ENCODE measurements at places on chromosomes 7 and 10.

GRCh38 chr7:98553666-98554065 lies 63.4 kb upstream of the NPTX2 start:
- DNase-seq = no peak

- DNase-seq = no peak
Observed at GRCh38 chr10:15370212-15370855, 755 bp downstream of the FAM171A1 start.

DNA sequence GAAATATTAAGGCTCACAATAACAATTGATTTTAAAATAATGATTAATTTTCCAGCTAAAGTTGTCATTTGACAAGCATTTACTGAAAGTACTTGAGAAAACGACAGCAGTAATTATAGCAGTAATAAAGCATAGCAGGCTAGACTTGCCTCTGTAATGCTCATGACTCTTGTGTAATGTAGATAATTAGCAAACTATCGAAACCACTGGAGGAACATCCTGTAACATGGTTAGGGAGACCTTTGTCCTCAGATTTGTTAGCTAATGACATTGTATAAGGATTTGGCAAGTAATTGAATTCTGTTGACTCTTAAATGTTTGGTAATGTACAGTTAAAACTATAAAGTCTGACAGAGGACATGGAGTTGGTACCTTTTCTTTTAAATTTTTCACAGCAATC lies 24.8 kb downstream of the ARL4A start:
- DNase-seq = no peak

DNA sequence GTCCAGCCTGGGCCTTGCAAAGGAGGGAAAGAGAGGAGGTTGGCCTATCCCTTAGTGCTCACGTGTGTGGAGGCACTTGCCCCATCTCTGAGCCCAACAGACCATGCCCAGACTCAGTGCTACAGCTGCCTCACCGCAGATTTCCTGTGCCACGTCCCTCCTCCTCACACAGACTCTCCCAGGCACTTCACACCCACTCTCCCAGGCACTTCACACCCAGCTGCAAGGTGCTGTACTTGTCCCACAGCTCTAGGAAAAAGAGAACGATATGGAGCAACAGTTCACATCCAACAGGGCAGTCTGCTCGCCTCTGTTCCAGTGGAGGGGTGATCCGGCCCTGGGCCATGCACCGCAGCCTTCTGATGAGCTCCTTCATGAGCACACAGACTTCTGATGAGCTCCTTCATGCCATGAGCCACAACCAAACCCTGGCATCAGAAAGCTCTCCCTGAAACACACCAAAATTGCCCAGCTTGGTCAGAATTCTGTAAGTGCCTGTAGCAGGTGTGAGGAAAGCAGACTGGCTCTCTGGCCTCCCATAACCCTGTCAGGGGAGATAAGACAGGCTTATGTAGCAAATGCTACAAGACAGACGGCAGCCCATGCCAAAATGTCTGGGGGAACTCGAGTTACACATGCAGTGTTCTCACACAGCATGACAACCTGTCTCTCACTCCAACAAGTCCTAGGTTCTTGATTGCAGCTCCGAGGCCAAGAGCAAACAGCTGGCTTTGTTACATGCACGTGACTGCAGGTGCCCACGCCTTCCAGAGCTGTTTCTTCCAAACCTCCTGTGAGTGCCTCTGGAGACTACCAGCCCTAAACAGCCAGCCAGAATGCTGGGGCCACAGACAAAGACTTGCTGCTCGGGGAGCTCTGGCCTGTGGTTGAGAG lies 348.5 kb downstream of the GRID1 start:
- no peak for DNase-seq

- no peak for DNase-seq
Observed at GRCh38 chr7:111429781-111430180, 132.5 kb downstream of the IMMP2L start.

- no peak for DNase-seq
Observed at GRCh38 chr7:158430308-158431034, 157.2 kb downstream of the PTPRN2 start.

- no peak for DNase-seq
Observed at GRCh38 chr7:44637788-44638594, 31.6 kb downstream of the OGDH start.

- DNase-seq = no peak
Observed at GRCh38 chr7:44167920-44168319, 21.3 kb downstream of the GCK start.

GRCh38 chr10:27723436-27723835 lies 22.2 kb downstream of the MKX start:
- no peak for DNase-seq

DNA sequence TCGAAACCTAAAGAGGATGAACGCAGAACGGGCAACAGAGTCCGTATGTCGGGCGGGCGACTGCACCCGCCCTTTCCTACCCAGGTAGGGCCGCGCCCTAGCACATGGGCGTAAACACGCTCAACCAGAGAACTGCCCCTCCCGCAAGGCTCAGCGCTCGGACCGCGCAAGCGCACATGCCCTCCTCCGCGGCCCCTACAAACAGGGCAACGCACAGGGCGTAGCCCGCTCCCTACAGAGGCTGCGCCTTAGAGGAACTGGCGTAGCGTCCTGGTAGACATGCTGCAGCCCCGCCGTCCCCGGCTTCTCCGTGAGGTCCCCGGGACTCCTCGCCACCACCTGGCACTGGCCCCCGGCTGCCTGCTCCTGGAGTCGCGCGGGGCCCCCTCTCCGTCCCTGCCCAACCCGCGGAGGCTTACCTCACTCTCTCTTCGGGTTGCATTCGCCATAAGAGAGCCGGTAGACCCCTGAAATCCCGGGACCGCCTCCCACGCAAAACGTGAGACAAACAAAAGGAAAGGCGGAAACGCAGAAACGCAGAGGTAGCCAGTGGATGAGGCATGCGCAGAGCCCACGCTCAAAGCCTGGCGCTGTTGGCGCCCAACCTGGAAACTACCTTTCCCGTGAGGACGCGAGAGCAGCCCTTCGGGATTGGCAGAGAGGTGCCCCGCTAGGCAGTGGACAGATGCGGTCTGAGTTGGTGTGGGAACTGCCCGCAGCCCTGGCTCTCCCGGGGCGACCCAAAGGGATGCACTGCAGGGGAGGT lies at the start of gene ZNF33B:
Gene ZNF33B (minus strand): TSS at position 516 of the 766 bp plus-strand sequence. CDS start 1,642 bp downstream, outside the sequence.
- DNase-seq = peak; percentile 89

DNA sequence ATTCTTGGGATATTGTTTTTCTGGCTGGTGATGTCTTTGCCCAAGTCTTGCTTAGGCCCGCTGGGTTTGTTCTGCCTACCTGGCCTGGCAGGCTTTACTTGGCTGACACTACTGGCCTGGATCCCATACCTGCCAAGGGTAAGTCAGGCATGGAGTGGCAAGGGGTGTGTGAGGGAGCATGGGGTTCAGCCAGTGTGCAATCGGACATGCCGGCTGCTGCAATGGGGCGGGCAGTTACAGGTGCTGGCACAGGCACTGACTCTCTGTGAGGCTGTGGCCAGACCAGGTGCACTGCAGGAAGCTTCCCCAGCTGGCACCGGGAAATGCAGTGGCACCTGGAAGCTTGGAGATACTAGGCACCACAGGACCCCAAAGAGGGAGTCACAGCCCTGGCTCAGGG lies 168.4 kb downstream of the PON1 start:
- DNase-seq = no peak

- DNase-seq = no peak
Observed at GRCh38 chr7:5354460-5355232, 69.0 kb downstream of the TNRC18 start.

GRCh38 chr7:19106241-19107080 lies 11.0 kb downstream of the TWIST1 start:
- DNase-seq = peak; percentile 42

GRCh38 chr7:75738975-75739795 lies 444 bp upstream of the HIP1 start:
- DNase-seq = peak; percentile 99

DNA sequence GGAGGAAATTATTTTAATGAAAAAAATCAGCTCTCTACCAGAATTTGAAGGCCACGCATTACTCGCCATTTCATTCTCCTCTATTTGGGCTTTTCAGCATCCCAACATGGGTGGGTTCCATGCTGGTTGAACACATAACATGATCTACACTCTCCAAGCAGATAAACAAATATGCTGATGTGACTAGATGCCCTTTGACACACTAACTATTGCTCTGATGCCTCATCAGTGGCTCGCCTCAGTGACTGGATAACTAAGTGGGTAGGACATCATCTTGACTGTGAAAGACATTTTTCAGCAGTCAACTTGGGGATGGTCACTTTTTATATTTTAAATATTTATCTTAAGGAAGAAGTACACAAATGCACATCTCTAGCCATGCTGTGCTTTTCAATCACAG lies 113.9 kb upstream of the LAMB4 start:
- no peak for DNase-seq

- no peak for DNase-seq
Observed at GRCh38 chr10:124649214-124649613, 95.0 kb downstream of the FAM53B start.

DNA sequence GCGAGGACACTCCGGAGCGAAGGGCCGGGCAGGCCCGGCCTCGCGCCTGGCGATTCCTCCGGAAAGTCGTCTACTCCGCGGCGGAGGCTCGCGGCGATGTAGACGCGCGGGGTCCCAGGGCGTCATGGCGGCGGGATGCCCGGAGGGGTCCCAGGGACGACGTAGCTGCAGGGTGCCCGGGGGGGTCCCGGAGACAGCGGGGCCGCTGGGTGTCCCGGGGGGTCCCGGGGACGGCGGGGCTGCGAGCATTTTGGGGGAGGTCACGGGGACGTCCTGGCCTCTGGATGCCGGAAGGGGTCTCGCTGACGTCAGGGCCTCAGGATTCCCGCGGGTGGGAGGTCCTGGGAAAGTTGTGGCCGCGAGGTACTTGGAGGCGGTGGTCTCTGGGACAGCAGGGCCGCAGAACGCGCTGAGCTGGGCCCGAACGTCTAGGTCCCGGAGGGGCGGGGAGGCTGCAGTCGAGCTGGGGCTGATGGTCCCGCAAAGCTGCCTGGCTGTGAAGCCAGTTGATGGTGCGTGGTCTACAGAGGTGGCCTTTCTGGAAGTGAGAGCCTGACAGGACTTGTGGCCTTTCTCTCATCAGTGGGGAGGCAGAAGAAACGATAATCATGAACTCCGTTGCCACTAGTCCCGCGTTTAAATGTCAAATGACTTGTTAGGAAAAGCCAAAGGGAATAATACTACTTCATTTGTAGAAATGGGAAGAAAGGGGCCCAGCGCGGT lies 637 bp downstream of the HSPA14 start:
- DNase-seq = no peak

- no peak for DNase-seq
Observed at GRCh38 chr10:3532644-3533043, 252.4 kb downstream of the KLF6 start.

DNA sequence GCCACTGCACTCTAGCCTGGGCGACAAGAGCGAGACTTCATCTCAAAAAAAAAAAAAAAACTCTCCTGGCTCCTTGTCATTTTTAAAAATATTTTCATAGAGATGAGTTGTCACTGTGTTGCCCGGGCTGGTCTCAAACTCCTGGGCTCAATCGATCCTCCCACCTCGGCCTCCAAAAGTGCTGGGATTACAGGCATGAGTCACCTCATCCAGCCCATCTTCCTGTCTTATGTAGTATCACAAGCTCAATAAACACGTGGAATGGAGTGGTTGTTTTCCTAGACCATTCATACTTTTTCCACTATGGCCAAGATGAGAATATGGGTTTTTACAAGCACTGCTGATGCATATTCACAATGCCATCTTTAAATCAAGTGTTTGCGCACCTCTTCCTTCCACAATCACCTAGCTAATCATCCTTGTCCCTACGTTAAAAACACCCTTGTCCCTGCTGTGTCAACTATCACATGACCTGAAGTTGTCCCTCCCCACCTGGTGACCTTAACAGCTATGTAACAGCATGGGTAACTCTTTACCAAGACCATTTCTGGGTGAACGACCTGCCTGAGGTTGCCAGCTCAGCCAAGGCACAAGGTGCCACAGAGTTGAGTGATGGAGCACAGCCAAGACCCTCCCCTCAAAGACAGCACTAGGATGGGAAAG lies 21.3 kb downstream of the DLG5 start:
- DNase-seq = peak; percentile 27

- no peak for DNase-seq
Observed at GRCh38 chr10:51729822-51730555, 30.6 kb upstream of the CSTF2T start.

DNA sequence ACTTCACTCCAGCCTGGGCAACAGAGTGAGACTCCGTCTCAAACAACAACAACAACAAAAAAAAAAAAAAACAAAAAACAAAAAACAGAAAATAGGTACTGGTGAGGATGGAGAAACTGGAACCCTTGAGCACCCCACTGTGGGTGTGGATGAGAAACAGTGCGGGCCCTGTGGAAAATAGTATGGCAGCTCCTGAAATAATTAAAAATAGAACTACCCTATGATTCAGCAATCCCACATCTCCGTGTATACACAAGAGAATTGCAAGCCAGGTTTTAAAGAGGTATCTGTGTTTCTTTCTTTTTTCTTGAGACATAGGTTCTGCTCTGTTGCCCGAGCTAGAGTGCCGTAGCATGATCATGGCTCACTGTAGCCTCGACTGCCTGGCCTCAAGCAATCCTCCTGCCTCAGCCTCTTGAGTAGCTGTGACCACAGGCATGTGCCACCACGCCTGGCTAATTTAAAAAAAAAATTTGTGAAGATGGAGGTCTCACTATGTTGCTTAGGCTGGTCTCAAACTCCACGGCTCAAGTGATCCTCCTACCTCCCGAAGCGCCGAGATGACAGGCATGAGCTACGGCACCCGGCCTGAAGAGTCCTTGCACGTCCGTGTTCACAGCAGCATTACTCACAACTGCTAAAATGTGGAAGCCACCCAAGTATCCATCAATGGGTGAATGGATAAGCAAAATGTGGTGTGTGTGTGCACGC lies 39.5 kb downstream of the EBF3 start:
- no peak for DNase-seq

GRCh38 chr7:29968683-29969395 lies 20.8 kb downstream of the SCRN1 start:
- no peak for DNase-seq

GRCh38 chr10:82889728-82890127 lies 1014.7 kb downstream of the NRG3 start:
- no peak for DNase-seq

DNA sequence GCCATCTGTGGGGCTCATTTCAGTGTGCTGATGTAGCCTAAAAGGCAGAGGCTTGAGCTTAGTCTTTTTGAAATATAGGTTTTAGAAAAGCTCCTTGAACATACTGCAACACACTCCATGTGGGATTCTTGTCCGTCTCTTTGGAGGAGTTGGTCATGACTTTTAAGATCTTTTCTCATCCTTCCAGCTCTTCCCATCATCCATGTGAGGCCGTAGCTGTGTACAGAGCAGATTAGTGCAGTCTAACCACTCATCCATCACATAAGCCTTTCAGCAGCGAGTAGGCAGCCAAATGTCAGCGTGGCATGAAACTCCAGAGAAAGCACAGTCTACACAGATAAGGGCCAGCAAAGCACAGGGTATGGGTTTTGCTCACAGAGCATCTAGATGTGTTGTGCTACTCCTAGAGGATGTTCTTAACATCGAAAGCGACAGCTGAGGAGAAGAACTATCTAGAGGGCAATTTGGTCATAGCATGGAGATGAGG lies 28.1 kb upstream of the NPVF start:
- DNase-seq = no peak

DNA sequence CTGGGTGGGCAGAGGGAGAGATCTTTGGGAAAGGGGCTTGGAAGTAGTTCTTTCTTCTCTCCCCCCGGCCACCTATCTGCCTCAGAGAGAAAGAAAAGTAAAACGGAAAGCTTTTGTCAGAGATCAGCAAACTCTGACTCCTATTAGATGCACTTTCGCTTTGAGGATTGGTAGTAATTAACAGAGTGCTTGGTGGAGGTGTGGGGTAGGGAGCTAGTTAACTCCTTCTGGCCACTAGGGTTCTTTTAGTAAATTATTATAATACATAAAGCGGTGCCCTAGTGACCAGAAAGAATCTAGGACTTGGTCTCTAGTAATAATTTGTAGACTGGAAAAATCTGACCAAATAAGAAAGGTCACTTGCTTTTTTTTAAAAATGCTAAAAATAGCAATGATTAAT lies 54.6 kb downstream of the CPVL start:
- DNase-seq = no peak

Measured in NCI-H1092 treated with DMSO at 0.1 percent for 48 hours (cell line).